HFFc6 (cell line): ENCODE measurements at places on chromosomes 12 and 14. TPM values are rescaled to one million over a fixed set of nuclear protein-coding genes. Genes with fewer than 3 reads are reported as not detected.

The ASCL1 gene
- total RNA-seq = not detected in 3 replicates

The IL22 gene
- total RNA-seq = not detected in 3 replicates

The AQP5 gene
- total RNA-seq = not detected in 2 replicates

The KLRC3 gene
- not detected in 3 replicates for total RNA-seq

The RBMS2 gene
- total RNA-seq = 72.4 to 83.2 TPM (median 79.9 TPM) in 3 replicates

The SCFD1 gene
- total RNA-seq = 113 to 120 TPM (median 117 TPM) in 3 replicates

The GNPNAT1 gene
- 44.1 to 53.6 TPM (median 52.7 TPM) in 3 replicates for total RNA-seq

The KCNA1 gene
- not detected in 3 replicates for total RNA-seq

The IL26 gene
- not detected in 3 replicates for total RNA-seq

The STAC3 gene
- total RNA-seq = 0.77 to 1.1 TPM (median 0.94 TPM) in 3 replicates

The GALNT16 gene
- 0.15 to 0.33 TPM (median 0.15 TPM) in 3 replicates for total RNA-seq

The PPFIA2 gene
- total RNA-seq = not detected in 3 replicates

The TAS2R31 gene
- total RNA-seq = 0.39 to 0.97 TPM (median 0.53 TPM) in 3 replicates

The AMHR2 gene
- total RNA-seq = not detected in 3 replicates

The MYBPC1 gene
- total RNA-seq = not detected in 2 replicates

The RAD51AP1 gene
- total RNA-seq = 6.9 to 17.5 TPM (median 16.1 TPM) in 3 replicates

The LMNTD1 gene
- 0.36 to 1.0 TPM (median 0.69 TPM) in 3 replicates for total RNA-seq

The PLEKHH1 gene
- 0.14 to 0.25 TPM (median 0.21 TPM) in 3 replicates for total RNA-seq

The TNS2 gene
- total RNA-seq = 40.9 to 64.2 TPM (median 56.3 TPM) in 3 replicates

The PPP2R5E gene
- total RNA-seq = 50.1 and 53.9 TPM in 2 replicates

The ETNK1 gene
- total RNA-seq = 32.7 to 34.7 TPM (median 33.8 TPM) in 3 replicates

The ZNF385A gene
- total RNA-seq = 4.0 to 6.1 TPM (median 4.4 TPM) in 3 replicates

The PSEN1 gene
- total RNA-seq = 43.5 to 45.1 TPM (median 43.8 TPM) in 3 replicates

The POTEM gene
- total RNA-seq = not detected in 3 replicates

The SOAT2 gene
- total RNA-seq = 0.12 to 0.36 TPM (median 0.14 TPM) in 3 replicates

The NRIP2 gene
- total RNA-seq = not detected in 3 replicates

The TXNRD1 gene
- total RNA-seq = 619 and 851 TPM in 2 replicates

The MSI1 gene
- not detected in 2 replicates for total RNA-seq

The MYO1A gene
- total RNA-seq = not detected in 3 replicates

The DPF3 gene
- 4.7 to 6.1 TPM (median 5.5 TPM) in 3 replicates for total RNA-seq

The CLEC9A gene
- total RNA-seq = not detected in 3 replicates

The YARS2 gene
- total RNA-seq = 14.6 and 15.4 TPM in 2 replicates

The COCH gene
- total RNA-seq = not detected in 3 replicates

The CD69 gene
- total RNA-seq = not detected in 2 replicates
